ENCODE measurements at places on chromosomes 4 and X.

- no peak for DNase-seq
Measured at GRCh38 chr4:147855571-147856009, 123.7 kb downstream of the ARHGAP10 start.

- no peak for DNase-seq
Measured at GRCh38 chr4:82618103-82618720, 56.4 kb upstream of the TMEM150C start.

- no peak for DNase-seq
Measured at GRCh38 chr4:14829795-14830194, 172.5 kb upstream of the CPEB2 start.

DNA sequence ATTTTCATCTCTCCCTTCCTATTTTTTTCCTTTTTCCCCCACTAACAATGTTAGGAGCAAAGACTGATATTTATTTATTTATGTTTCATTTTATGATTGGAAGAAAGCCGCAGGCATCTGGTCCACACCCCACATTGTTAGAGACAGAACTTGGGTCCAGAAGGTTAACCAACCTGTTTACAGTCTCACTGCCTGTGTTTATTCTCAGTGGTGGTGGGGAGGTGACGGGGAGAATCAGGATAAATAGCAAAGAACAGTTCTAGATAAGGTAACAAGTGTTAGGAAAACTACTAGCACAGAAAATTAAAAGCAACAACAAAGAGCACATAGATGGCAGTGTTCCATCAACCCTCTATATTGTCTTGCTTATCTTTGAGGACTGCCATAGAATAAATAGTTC, 301.7 kb upstream of the DIPK2B start:
- DNase-seq = no peak

- DNase-seq = no peak
Measured at GRCh38 chr4:2642968-2643367, 106.5 kb downstream of the FAM193A start.

GRCh38 chr4:142447009-142447408, 399.1 kb downstream of the INPP4B start:
- no peak for DNase-seq

DNA sequence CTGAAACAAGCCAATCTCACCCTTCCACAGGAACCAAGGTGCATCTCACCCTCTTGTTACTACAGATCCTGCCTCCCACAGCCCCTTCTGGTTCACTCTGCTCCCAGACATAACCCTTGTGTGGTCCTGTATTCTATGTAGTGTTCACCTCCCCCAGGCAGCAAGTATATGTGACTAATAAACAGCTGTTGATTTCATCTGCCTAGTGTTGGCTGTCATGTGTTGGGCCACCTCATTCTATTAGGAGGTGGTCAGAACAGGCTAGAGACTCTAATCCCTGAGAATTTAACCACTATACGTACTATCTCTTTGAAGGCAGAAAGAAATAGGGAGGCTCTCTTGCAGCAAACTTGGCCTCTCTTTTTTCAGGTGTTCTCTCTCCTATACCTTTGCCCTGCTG, 134.3 kb upstream of the RPL34 start:
- DNase-seq = no peak

- no peak for DNase-seq
Measured at GRCh38 chr4:48258845-48259397, 10.7 kb downstream of the TEC start.

DNA sequence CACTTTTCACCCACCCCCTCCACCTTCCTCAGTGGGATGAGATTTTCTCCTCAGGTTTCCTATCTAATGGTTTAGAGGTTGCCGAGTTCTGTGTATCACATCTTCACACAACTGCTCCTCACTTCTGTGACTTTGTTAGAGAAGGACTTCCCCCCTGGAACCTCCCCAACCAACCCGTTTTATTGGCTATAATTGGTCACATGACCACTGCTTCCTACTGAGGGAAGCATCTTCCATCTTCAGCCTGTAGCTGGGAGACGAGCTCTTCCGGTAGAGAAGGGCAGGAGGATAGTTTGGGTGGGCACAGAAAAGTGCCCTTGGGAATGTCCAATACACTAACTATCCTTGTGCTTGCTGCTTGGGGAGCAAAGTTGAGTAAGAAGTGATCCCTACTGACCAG, 90.5 kb downstream of the STK32B start:
- DNase-seq = no peak

GRCh38 chr4:74370912-74371311, 6.0 kb downstream of the EREG start:
- peak; percentile 57 for DNase-seq

DNA sequence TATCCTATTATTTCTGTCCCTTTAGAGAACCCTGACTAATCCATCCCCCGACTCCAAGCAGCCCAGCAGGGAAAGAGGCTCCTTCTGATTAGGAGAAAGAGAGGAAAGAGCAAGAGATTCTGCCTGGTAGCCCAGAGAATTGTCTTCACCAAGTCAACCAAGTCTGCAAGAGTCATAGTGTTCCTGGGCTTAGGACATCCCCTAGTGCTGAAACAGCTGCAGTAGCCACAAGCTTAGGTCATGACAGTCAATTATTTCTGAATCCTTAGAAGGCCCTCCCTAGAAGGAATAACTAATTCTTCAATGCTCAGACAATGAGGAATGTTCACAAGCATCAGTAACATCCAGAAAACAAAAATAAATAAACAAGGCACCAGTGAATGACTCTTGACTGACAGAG, 480.3 kb upstream of the GRIA3 start:
- no peak for DNase-seq

GRCh38 chrX:18879144-18879543, 104.8 kb downstream of the PHKA2 start:
- no peak for DNase-seq

DNA sequence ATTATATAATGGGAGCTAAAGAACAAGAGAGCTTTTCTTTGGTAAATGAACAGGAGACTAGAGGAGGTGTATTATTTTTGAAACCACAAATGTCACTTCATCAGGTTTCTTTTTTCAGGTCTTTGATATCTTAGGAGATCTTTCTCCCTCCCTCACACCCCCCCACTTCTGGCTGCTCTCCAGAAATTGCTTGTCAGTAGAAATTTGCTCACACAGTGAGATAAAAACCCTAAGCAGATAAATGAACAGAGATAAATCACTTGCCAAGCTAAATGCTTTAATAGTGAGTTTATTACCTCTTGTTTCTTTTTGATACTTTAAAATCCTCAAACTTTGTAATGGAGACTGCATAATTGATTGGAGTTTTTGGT, 421.2 kb upstream of the TENM3 start:
- DNase-seq = no peak

GRCh38 chrX:108264376-108264775, 172.8 kb downstream of the ATG4A start:
- DNase-seq = no peak

- no peak for DNase-seq
Measured at GRCh38 chr4:69843932-69844331, 16.0 kb downstream of the SULT1E1 start.

DNA sequence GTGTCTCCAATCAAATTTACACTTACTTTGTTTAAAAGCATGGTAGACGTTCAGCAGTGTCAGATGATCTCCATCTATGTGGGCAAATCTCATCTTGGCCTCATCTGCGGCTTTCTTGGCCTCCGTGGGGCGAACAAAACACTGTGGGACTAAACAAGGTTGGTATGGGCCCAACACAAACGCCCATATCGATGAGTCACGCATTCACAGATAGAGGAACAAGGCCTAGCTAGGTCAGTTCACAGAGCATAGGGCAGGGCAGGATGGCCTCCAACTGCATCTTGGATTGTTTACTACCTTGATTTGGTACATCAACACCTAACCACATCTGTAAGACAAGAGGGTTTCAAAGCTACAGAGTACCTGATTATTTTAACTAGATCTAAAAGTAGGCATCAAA, 47.3 kb downstream of the DHX15 start:
- no peak for DNase-seq

DNA sequence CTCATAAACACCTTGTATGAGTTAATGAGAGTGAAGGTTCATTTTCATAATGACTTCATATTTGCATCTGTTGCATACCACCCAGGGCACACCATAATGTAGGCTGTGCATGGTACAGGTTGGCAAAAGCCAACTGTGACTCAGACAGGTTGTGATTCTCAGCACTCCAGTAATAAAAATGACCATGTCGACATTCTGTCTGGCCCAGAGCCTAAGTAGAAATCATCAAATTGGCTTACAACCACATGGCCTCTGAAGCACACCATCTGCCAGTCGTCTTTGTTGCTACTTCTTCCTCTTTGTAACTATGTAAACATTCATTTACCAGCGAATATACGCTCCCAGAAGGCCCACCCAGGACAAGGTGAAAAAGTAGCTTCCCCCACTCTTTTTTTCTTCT, 459.5 kb downstream of the GASK1B start:
- no peak for DNase-seq

- DNase-seq = no peak
Measured at GRCh38 chr4:6695660-6696610, 2.3 kb downstream of the S100P start.

DNA sequence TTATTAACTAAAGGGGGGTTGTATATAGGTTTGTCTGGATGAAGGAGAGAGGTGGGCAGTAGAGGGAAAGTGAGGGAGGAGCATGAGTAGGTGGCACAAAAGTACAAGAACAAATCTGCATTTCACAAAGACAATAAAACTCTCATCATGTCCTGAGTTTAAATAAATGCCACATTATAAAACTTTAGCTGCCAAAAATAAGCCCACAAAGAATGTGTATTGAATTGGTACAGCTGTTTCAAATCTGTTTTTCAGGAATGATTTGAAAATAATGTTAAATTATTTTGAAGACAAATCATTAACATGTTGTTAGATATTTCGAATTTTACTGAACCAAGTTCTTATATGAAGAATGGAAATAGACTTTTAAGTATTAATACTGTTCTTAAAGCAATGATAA, 5.8 kb downstream of the CNKSR2 start:
- no peak for DNase-seq

DNA sequence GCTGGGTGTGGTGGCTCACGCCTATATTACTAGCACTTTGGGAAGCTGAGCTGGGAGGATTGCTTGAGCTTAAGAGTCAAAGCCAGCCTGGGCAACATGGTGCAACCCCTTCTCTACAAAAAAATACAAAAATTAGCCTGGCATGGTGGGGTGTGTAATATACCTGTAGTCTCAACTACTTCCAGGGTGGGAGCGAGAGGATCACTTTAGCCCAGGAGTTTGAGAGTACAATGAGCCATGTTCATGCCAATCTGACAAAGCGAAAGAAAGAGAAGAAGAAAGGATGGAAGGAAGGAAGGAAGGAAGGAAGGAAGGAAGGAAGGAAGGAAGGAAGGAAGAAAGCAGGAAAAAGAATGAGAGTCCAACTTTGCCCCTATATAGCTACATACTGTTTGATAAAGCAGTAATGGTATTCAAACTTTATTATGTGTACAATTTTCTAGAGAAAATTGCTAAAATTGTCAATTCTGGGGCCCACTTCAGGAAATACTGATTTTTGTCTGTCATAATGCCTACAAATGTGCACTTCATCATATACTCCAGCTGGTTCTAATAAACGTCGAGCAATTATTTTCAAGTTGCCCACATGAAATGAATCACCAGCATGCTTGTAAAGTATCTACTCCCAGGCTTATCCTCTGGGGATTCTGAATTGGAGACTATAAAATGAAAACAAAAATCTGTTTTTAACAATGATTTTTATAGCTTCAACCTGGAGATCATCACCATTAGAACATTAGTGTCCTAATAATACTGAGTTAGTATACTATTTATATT, 132.3 kb downstream of the NDST4 start:
- no peak for DNase-seq

DNA sequence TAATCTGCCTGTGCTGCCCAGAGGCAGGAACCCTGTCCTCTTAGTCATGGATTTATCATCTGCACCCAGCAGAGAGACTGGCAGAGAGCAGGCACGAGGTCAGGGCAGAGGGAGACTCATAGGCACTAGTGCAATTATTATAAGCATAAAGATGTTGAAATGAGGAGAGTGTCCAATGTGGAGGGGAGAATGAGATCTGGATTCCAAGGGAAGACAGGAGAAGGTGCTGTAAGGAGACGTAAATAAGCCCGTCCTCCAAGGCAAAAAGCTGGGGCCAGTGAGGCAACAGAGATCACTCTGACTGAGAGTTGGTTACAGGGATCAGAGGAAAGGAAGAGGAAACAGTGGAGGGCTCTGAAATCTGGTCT, 406.2 kb downstream of the MAPK10 start:
- peak; percentile 13 for DNase-seq

GRCh38 chrX:130704053-130705038, 198.7 kb downstream of the ENOX2 start:
- DNase-seq = no peak

DNA sequence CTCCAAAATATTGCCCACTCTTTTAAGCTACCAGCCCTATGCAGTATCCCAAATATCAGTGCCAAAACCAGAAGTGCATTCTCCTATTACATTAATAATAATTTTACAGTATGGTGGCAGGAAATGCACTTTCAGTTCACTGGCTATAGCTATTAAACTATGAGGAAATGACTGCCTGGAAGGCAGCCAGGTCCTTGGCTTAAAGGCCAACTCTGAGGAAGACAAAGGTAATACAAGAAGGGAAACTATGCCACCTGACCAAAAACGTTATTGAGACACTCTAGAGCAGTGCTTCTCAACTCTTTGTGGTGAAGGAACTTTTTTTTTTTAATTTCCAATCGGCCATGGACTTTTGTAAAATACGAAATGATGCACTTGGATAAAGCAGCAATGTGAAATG, 133.6 kb upstream of the VAMP7 start:
- no peak for DNase-seq

GRCh38 chrX:120366794-120367193, 4.9 kb downstream of the ATP1B4 start:
- no peak for DNase-seq

- no peak for DNase-seq
Measured at GRCh38 chr4:25330905-25331808, 18.6 kb downstream of the ZCCHC4 start.

DNA sequence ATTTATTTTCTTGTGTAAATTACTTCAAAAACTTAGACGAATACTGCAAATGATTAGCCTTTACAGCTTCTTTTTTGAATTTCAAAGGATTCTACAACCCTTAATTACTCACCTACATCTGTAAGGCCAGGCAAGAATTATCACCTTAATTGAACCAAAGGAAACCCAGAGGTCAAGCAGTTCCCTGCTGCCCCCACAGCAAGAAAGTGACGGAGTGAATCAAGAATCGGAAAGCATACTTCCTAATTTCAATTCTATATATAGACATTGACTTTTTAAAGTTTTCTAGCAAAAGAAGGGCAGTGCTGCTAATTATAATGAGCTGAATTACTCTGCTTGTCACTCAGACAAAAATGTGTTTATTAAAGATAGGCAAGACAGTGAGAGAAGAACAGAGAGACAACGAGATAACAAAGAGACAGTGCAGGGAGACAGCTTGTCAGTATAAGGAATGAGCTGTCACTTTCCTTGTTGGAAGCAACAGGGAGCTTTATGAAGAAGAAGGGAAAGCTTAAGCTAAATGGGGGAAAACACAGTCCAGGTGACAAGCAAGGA, 47.5 kb upstream of the SPANXN4 start:
- DNase-seq = no peak

Measured in iPS-NIHi11 (cell line).